ENCODE measurements at places on chromosomes 16 and 17.

DNA sequence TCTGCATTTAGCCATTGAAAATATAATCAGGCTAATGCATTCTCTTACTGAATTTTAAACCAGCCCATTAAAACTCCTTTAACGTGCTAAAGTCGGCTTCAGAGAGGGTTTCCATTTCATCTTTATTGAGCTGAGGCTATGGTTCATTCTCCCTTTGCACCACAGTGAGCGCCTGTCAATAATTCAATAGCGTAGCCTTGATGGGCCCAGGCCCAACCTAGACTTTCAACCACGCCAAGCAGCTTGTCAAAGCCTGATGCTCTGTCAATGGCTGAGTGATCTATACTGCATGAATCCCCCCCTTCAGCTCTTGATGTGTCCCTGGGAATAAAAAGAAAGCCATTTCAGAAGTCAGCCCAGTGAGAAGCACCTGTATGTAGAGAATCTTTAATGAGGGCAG, 106.0 kb downstream of the RBFOX1 start:
- DNase-seq, result no peak

GRCh38 chr16:7910116-7910515, 577.5 kb downstream of the RBFOX1 start:
- DNase-seq, result no peak

DNA sequence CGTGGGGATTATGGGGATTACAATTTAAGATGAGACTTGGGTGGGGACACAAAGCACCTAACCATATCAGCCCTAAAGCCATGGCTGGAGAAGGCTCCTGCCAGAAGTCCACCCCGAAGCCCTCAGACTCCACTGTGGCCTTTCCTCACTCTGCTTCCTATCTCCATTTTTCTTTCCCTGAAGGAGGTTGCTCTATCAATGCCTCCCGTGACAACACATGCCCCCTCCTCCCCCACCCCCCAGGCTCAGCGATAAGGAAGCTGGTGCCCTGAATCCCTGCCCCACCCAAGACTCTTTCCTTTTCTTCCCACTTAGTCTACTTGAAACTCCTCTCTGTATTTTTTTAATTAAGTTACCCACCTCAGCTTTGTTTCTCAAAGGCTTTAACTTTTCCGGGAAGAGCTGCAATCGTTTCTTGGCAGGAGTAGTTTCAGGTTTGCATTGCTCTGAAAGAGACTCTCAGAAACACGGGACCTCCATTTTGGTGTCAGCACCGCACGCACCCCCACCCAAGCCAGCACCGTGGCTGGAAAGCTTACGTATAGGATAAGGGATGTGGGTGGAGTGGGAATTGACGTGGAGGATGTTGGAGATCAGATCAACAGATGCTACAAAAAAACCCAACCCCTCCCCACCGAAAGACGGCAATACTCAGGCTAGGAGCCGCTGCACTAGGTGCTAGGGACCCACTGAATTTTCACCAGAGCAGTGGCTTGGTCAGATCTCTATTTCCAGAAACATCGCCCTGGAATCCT, 15.2 kb upstream of the CA4 start:
- DNase-seq, result no peak

DNA sequence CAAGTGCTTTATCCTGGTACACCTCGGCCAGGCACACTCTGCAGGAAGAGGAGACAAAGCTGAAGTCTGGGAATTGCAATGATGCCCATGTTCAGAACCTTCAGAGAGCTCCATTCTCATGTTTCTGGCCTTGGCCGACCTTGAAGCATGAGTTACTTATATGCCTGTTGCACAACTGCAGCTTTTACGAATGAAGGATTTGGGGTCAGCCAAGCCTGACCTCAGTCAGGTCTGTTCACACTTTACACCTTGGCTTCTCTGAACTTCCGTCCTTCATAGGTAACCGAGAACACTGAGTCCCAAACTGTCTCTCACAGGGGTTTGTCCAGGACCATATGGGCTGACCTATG, 66.7 kb downstream of the GTF3C1 start:
- DNase-seq, result no peak

GRCh38 chr17:65514541-65514940, 46.9 kb downstream of the AXIN2 start:
- no peak for DNase-seq

DNA sequence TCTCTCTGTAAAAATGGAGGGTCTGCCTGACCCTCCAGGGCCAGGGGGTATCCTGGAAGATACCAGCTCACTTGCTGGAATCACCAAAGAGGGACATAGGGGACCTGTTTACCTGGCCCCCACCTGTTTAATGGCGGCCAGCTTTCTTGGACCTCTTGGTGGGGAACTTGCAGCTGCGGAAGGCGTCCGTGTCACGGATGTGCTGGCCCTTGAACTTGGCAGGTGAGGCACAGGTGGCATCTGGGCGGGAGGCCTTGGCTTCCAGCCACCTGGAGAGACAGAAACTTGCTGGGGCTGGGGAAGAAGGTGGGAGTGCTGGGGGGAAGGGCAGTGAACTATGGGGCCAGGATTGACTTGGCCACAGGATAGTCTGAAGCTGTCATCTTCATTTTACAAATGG, 3.5 kb downstream of the CHAD start:
- DNase-seq, result no peak

GRCh38 chr17:42904110-42904469, 3.5 kb downstream of the G6PC1 start:
- no peak for DNase-seq

DNA sequence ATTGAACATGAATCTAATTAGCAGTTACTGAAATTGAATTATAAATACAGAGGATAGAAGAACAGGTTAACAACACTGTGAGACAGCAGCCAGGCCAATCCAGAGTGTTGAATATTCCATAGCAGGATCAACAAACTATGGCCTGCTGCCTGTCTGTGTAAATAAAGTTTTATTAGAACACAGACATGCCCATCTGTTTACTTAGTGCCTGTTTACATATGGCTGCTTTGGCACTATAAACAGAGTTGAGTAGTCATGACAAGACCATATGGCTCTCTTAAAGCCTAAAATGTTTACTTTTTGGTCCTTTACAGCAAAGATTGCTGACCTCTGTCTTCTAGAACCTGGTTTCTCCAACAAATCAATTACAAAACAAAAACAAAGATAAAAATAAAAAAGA, 115.4 kb upstream of the CDC42EP4 start:
- DNase-seq, result no peak

GRCh38 chr17:45939395-45939794, 45.0 kb downstream of the MAPT start:
- no peak for DNase-seq

GRCh38 chr17:37438141-37438540, 31.5 kb downstream of the TADA2A start:
- DNase-seq, result no peak

DNA sequence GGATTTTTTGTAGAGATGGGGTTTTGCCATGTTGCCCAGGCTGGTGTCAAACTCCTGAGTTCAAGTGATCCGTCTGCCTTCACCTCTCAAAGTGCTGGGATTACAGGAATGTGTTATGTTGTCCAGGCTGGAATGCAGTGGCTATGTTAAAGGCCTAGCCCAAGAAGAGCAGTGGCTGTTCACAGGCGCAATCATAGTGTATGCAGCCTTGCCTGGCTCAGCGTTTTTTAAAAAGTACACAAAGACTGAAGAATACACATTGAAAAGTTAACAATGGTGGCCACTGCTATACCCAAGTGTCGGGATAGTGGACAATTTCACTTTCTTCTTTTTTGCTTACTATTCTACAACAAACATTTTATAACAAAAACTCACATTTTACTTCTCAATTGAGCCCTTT, 7.0 kb downstream of the DERL2 start:
- no peak for DNase-seq

DNA sequence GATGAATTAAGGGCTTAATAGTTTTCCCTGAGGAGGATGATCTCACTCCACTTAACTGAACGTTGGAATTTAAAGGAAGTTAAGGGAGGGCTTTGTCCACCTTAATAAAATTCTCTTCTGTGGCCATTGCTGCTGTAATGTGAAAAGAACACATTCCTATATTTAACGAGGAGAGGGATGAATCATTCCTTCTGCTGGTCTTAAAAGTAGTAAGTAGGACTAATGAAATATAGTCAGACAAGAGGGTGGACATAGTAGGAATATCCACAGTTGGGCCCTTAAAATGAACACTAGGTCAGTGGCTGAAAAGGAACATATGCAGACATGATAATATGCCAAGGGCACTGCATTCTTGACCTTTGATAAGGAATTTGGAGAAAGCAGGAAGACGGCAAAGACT, 405.6 kb downstream of the PMP22 start:
- DNase-seq, result no peak

GRCh38 chr17:43694081-43694870, 32.6 kb upstream of the MEOX1 start:
- DNase-seq, result peak; percentile 51

DNA sequence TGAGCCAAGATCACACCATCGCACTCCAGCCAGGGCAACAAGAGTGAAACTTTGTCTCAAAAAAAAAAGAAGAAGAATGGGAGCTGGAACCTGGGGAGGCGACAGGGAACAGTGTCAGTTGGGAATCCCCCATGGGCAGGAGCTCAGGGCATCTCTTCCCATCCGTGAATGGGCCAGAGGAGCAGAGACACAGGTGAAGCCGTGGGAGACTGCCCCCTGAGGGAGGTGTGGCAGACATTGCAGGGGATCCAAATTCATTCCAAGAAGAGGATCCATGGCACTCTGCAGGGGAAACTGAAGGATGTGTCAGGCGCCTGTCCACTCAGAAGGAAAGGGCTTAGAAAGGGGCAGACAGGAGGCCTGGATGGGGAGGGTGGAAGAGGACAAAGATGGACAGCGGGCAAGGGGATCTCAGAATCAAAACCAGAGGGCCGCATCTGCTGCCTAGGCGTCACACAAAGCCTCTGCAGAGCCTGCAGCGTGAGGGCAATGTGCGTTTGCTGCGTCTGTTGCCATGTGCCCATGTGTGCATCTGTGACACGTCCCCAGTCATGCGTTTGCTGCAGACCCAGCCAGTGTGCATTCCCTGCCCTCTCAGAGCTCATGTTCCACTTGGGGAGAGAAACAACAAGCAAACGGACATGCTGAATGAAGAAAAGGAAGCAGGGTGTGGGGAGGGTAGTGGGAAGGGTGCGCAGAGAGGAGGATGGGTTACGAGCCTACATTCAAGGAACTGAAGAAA, 30.6 kb upstream of the TNRC6C start:
- DNase-seq, result no peak

- no peak for DNase-seq
Observed at GRCh38 chr17:54974759-54975158, 6.2 kb downstream of the STXBP4 start.

DNA sequence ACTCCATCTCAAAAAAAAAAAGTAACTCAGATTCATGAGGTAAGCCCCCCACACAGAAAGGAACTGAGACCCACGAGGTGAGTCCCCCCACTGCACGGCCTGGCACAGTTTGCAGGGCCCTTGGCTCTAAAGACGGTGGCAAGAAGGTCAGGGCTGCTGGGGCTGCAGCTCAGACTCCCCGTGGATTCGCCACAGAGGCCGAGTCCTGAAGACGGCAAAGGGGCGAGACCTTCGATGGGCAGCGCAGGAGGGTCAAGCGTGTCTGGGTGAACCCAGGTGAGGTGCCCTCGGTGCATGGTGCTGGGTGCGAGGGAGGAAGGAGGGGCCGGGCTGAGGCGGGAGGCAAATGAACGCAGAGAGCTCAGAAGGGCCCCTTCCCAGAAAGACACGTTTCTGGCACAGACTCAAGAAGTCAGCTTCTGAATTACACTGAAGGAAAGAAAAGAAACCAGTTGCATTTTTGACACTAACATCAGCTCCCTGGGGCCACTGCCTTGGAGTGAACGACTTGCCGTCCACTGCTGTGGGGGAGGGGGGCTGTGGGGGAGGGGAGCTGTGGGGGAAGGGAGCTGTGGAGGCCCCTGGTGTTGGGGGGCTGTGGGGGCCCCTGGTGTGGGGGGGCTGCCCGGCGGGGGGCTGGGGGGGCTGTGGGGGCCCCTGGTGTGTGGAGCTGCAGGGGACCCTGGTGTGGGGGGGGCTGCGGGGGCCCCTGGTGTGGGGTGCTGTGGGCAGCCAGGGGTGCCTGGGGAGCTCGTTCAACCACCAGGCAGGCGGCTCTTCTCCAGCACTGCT, 69.8 kb upstream of the METRNL start:
- no peak for DNase-seq

Data from stimulated activated CD4-positive, alpha-beta T cell treated with anti-CD3 and anti-CD28 coated beads, TNF-alpha, amount 100 ng/mL, for 1 hour (primary cell).